ENCODE measurements at places on chromosomes 13 and 19.

DNA sequence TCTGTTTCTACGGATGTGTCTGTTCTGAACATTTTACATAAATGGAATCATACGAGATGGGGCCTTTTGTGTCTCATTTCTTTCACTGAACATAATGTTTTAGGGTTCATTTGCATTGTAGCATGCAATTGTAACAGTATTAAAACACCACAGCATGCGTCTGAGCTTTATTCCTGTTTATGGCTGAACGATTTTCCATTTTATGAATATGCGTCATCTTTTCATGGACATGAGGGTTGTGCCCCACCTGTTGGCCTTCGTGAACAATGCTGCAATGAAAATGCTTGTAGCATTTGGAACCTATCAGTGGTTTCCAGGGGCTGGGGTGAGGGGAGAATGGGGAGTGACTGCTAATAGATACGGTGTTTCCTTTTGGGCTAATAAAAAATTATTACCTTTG, 5.1 kb downstream of the OR10H1 start:
- no peak for DNase-seq

DNA sequence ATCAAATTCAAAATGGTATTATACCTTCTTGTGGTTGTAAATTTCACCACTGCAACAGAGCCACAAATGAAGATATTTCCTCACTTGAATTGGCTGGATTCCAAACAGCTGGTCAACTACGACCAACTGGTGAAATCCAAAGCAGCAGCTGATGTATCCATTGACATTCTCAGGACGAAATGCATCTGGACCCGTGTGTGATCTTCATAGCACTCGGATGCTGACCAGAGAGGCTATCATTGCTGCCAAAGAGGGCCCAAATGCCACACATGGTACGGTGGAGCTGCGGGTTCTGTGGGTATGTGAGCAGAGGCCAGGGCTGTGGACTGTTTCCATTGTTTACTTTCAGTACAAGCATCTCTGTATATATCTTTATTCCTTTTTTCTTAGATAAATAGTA, 25.6 kb upstream of the PCCA start:
- DNase-seq = peak; percentile 73

DNA sequence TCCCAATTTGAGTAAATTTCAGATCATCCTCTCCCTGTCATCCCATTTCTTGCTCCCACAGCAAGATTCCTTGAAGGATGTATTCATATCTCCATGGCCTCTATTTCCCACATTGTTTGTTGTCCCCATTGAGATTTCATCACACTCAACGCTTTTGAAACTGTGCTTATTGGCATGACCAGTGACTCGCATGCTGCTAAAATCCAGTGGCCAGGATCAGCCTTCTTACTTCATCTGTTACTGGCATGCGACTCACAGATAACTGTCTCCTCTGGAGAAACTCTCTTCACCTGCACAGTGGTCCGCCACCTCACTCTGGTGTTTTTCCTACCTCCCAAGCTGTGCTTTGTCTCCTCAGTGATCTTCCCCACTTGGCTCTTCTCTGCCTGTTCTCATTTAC, 95.8 kb downstream of the WASF3 start:
- DNase-seq = no peak

DNA sequence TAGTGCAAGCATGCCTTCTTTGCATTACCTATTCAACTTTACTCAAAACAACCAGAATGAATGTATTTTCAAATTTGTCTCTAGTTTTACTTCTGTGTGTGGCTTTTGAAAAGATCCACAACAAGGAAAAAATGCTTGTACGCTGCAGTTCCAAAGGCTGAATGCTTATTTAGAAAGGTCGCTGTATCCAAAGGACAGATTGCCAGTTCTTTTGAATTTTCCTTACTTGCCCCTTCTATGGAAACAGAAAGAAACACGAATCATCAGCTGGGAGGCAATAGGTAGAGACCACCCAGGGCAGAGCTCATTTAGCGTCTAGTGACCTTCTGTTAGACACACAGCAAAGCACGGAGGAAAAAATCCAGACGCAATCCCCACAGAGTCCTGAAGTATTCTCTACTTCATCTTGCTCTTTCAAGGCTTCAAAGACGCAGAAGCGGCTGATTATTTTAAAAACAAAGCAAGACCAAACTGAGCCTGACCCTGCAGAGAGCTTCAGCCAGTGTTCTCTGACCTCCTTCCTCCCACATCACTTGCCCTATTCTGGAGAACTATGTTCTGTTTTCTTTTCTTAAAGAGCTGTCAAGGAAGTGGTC, 674.6 kb upstream of the SGCG start:
- no peak for DNase-seq

GRCh38 chr13:51843529-51843928, 1.4 kb downstream of the TMEM272 start:
- no peak for DNase-seq

- no peak for DNase-seq
Observed at GRCh38 chr19:1307320-1307719, 21.6 kb downstream of the EFNA2 start.

- no peak for DNase-seq
Observed at GRCh38 chr13:83232626-83233025, 649.6 kb downstream of the SLITRK1 start.

DNA sequence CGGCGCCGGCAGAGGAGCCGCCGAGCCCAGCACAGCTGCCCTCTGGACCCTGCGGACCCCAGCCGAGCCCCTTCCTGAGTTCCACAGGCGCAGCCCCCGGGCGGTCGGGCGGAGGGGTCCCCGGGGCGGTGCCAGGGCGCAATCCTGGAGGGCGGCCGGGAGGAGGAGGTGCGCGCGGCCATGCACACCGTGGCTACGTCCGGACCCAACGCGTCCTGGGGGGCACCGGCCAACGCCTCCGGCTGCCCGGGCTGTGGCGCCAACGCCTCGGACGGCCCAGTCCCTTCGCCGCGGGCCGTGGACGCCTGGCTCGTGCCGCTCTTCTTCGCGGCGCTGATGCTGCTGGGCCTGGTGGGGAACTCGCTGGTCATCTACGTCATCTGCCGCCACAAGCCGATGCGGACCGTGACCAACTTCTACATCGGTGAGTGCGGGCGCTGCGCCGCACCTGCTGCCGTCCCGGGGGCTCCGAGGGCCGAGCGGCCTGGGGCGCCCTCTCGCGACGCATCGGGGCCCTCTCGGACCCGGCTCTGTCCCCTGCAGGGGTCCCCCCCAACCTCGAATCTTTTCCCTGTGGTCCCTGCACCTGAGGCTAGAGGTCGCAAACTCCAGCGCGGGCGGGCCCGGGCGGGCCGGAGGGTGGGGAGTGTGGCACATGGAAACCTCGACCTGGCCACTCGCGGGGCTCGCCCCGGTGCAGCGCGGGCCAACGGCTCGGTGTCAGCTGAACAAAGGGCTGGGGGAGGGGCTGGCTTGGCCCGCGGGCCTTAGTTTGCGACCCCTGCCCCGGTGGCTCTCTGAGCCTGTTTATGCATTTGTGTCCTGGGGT, at the start of gene KISS1R:
Gene KISS1R, plus strand, starts transcription at position 11 of the 829 bp plus-strand sequence. Its CDS starts 170 bp downstream, at position 181.
- DNase-seq = no peak

- peak; percentile 93 for DNase-seq
Observed at GRCh38 chr19:8526345-8527091, 12.6 kb upstream of the ZNF414 start.

GRCh38 chr19:34480491-34480890, 1.1 kb upstream of the WTIP start:
- no peak for DNase-seq

- DNase-seq = no peak
Observed at GRCh38 chr19:17936379-17936778, 3.6 kb downstream of the CCDC124 start.

DNA sequence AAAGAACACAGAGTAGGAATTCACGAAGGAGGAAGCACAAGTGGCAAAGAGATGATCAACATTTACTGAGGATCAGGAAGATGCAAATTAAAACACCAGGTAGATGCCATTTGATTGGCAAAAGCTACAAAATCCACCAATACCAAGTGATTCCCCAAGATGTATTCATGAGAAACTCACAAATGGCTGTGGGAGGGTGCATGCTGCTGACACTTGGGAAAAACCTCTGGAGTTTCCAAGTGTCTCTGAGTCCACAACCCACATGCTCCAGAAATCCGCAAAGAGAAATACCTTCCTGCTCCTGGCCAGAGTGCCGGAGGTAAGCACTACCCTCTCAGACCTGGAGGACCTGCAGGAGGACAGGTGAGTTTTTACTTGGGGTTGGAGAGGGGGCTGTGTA, 35.7 kb downstream of the ARRDC2 start:
- DNase-seq = no peak

- no peak for DNase-seq
Observed at GRCh38 chr13:103539265-103539664, 473.0 kb upstream of the SLC10A2 start.

GRCh38 chr19:50500060-50500752, 10.8 kb downstream of the JOSD2 start:
- no peak for DNase-seq

- DNase-seq = no peak
Observed at GRCh38 chr13:44778761-44779484, 202.8 kb upstream of the TSC22D1 start.

GRCh38 chr13:73933795-73934194, 200.4 kb downstream of the KLF12 start:
- DNase-seq = no peak

GRCh38 chr13:27857282-27857681, 62.5 kb upstream of the PDX1 start:
- no peak for DNase-seq

GRCh38 chr13:98856983-98857382, 104.5 kb upstream of the SLC15A1 start:
- no peak for DNase-seq

DNA sequence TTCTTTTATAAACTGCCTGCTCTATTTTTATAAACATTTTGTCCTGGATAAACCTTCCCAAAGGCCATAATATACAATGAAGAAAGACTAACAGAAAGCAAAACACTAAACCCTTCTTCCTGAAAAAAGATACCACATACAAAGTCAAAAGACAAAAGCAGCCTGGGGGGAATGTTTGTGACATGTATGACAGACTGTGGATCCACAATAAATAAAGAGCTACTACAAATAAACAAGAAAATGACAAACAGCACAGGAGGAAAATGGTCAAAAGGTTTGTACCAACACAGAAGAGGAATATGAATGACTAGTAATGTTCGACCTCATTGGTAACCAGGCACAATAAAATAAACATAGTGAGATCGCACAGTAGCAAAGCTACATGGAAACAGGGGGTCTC, 19.8 kb downstream of the AP2S1 start:
- DNase-seq = no peak

DNA sequence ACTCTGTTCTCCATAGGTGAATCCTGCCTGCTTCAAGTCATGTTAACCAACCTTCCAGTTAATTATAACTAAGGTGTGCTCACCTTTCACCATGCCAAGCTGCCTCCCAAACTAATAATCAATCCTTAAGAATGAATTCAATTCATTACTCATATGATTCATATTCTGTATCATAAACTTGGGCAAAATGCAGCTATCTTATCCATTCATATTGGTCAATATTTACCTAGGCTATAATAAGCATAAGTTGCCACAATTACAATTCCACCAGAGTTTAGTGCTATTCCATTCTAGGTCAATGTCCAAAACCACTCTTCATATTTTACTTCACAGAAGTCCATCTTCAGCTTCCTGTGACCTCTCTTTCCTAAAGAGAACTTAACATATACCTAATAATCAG, 13.4 kb downstream of the ELF1 start:
- DNase-seq = no peak
